ENCODE measurements at places on chromosomes 13 and 19. TPM values are rescaled to one million over a fixed set of nuclear protein-coding genes. Genes with fewer than 3 reads are reported as not detected.

The SIGLEC11 gene
- polyA plus RNA-seq, result 0.60 TPM

The RFXAP gene
- polyA plus RNA-seq, result 1.8 TPM

The VSTM1 gene
- polyA plus RNA-seq, result not detected

The APC2 gene
- not detected for polyA plus RNA-seq

The PPAN gene
- 18.5 TPM for polyA plus RNA-seq

The CYP2A7 gene
- polyA plus RNA-seq, result not detected

The RCBTB1 gene
- 5.4 TPM for polyA plus RNA-seq

The TMPRSS9 gene
- 0.26 TPM for polyA plus RNA-seq

The TRPC4 gene
- 1.2 TPM for polyA plus RNA-seq

The ZNF814 gene
- 9.7 TPM for polyA plus RNA-seq

The CDX2 gene
- polyA plus RNA-seq, result 146 TPM

The C1QTNF9B gene
- not detected for polyA plus RNA-seq

The FAM124A gene
- 0.60 TPM for polyA plus RNA-seq

The ZNF865 gene
- 9.3 TPM for polyA plus RNA-seq

The ZNF578 gene
- polyA plus RNA-seq, result not detected

The TNFSF11 gene
- polyA plus RNA-seq, result 1.8 TPM

The KLF2 gene
- 2.8 TPM for polyA plus RNA-seq

The ACP5 gene
- polyA plus RNA-seq, result 54.4 TPM

The IFNL3 gene
- not detected for polyA plus RNA-seq

The OR7C1 gene
- not detected for polyA plus RNA-seq

The SIGLECL1 gene
- polyA plus RNA-seq, result not detected

The MAG gene
- polyA plus RNA-seq, result not detected

The DACT3 gene
- polyA plus RNA-seq, result 0.46 TPM

The IL4I1 gene
- 1.8 TPM for polyA plus RNA-seq

The MISP gene
- 456 TPM for polyA plus RNA-seq

The R3HDM4 gene
- 85.3 TPM for polyA plus RNA-seq

The PTGER1 gene
- polyA plus RNA-seq, result not detected

The OR7C2 gene
- not detected for polyA plus RNA-seq

The HOMER3 gene
- polyA plus RNA-seq, result 6.2 TPM

The CYP2F1 gene
- not detected for polyA plus RNA-seq

The CEACAM6 gene
- polyA plus RNA-seq, result 161 TPM

The ZNF675 gene
- 7.0 TPM for polyA plus RNA-seq

The TSSK6 gene
- 1.2 TPM for polyA plus RNA-seq

The RFPL4AL1 gene
- polyA plus RNA-seq, result not detected

The BEST2 gene
- 45.8 TPM for polyA plus RNA-seq

The FNDC3A gene
- 14.4 TPM for polyA plus RNA-seq

The KISS1R gene
- polyA plus RNA-seq, result not detected

The GPR18 gene
- polyA plus RNA-seq, result not detected

The ICAM5 gene
- 0.23 TPM for polyA plus RNA-seq

The ZNF583 gene
- polyA plus RNA-seq, result 1.4 TPM

The DCLK1 gene
- polyA plus RNA-seq, result 10.2 TPM
